Activated CD4-positive, alpha-beta T cell treated with anti-CD3 and anti-CD28 coated beads, Interleukin-2, Interleukin-4, amounts not matched to agents 100 ng/mL and 50 ng/mL, durations not matched to agents 16 hours and 8 hours (primary cell): ENCODE measurements at places on chromosomes 13 and 19.
A peak's percentile ranks its signal among the peaks of the same experiment; 100 is the strongest.

DNA sequence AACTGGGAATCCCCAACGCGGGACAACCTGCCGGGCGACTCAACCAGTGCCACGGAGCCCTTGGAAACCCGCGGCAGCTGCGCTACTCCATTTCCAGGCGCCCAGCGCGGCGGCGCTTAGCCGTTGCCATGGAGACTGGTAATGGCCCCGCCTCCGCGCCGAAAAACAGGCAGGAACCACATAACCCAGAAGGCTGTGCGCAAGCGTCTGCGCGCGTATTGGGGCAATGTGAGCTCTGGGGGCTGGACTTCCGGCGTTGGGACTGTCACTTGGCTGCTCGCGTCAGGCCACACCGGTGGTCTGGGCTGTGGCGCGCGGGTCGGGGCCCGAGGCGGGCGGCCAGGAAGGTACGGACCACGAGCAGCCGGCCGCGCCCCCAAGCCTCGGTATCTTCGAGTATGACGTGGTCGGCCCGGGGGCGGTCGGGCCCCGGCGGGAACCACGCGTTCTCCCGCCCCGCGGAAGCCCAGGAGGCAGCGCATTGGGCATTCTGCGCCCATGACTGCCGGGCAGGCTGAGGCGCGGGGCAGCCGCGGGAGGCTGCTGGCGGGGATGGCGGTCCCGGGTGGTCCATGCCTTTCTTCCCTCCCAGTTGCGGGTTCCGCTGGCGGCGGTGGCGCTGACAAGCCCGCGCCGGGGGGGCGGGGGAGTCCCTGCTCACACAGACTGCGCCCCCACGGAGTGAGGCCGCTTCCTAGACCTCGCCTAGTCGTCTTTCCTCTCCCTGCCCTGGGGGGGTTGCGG is at the start of gene ZNF324B:
ZNF324B (plus strand) TSS at position 265 of the 744 bp plus-strand sequence. CDS start 2,080 bp downstream, outside the sequence.
- DNase-seq = peak; percentile 97

DNA sequence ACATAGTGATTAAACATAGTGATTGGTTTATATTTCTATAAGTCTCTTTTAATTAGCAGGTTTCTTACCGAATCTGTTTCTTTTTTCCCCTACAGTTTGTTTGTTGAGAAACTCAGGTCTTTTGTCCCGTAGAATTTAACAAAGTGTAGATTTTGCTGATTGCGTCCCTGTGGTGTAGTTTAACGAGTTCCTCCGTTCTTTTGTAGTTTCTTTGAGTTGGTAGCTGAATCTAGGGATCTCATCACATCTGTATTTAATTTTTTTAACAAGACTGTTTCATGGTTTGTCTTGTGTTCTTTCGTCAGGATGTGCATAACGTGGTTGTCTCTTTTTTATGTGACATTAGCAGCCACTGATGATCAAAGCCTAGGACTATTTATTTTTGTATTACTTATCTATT is 111.1 kb downstream of the AKAP11 start:
- DNase-seq = no peak

DNA sequence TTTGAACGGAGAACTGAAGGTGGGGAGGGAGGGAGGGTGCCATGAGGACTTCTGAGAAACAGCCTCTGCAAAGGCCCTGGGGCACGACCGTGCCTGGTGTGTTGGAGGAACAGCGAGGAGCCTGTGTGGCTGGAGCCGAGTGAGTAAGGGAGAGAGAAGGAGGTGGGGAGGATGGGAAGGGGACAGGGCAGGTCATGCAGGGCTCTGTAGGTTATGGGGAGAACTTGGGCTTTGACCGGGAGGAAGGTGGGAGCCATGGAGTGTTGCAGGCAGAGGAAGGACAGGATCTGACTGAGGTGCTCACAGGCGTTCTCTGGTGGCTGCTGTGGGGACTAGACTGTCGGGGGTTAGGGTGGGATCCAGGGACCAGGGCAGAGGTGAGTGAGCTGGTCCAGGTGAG is 6.7 kb downstream of the MPND start:
- DNase-seq = no peak

DNA sequence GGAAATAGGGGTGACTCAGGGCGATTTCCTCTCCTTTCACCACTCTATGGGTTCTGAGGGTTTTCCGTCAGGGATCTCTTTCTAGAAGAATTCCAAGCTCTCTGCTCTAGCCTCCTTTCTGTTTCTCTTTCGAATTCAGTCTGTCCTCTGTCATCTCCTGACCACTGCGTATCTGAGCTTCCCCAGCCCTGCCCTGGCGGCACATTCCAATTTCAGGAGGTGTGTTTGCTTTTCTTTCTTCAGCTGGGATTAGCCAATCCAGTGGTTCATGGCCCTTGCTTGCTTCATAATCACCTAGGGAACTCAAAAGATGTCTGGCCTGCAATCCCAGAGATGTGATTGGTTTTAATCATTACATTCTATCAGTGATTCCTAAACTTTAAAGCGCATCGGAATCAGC is 9.4 kb downstream of the IFNL2 start:
- no peak for DNase-seq

DNA sequence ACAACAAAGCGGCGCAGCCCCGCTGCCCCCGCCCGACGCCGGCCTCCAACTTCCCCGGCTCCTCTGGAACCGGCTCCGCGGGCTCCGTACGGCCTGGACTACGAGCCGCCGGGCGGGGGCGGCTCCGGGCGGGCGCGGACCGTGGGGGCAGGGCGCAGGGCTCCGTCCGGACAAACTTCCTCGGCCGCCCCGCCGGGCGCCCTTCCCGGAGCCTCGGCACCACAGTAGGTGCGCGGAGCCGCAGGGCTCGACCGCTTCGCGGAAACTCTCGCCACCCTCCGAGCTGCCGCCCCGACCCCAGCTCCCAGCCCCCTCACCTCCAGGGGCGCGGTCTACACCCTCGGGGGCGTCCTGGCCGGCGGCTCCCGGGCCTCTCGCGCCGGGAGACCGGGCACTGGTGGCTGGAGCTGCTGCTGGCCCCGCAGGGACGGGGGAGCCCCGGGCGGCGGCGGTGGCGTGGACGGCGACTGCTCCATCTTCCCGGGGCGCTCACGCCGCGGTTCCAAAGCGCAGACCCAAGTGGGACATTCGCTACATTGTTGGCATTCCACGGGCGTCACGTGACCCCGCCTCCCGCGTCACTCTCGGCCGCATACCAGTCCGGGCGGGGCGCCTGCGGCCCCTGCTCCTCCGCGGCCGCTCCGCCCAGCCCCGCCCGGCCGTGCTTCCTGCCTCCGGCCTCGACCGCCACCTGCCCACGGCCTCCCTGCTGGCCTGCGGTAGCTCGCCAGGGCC is at the start of gene LATS2:
LATS2 (minus strand) TSS at position 558 of the 735 bp plus-strand sequence. CDS start 15,560 bp downstream, outside the sequence.
- DNase-seq = peak; percentile 59

DNA sequence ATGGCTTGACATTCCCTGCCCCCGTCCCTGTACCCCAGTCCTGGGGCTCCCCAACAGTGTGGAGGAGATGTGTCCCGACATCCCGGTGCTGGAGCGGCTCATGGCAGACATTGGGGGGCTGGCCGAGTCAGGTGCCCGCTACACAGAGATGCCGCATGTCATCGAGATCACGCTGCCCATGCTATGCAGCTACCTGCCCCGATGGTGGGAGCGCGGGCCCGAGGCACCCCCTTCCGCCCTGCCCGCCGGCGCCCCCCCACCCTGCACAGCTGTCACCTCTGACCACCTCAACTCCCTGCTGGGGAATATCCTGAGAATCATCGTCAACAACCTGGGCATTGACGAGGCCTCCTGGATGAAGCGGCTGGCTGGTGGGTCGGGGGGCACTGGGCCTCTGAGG is 83.8 kb downstream of the RYR1 start:
- DNase-seq = no peak

DNA sequence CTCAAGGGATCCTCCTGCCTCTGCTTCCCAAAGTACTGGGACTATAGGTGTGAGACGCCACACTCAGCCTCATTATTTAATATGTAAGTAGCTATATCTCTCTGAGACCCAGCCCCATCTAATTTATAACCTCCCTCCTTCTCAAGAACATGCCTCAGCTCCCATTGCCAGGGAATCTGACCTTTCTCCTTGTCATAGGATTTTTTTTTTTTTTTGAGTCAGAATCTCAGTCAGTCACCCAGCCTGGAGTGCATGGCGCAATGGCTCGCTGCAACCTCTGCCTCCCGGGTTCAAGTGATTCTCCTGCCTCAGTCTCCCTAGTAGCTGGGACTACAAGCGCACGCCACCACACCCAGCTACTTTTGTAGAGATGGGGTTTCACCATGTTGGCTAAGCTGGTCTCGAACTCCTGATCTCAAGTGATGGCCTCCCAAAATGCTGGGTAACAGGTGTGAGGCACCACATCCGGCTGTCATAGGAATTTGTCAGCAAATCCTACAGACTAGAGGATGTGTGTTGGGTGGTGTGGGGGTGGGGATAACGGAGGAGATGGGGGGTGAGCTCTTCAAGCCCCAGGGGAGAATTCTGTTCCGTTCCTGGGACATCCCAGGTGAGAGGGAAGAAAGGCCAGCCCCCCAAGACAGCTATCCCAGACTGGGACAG is 5.1 kb upstream of the EPS8L1 start:
- DNase-seq = no peak

DNA sequence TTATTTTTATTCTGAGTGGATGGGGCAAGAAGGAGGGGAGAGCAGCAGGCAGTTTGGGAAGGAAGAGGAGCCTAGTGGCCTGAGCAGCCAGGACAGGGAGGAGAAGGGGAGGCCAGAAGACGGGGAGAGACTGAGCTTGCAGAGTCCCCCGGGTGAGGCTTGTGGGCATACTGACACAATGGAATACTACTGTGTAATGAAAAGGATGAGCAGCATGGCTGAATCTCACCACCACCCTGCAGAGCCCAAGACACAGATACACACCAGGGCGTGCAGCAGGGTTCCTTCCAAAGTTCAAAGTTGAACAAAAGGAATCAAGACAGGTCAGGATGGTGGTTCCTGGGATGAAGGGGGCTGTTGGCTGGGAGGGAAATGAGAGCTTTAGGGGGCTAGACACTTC is 8.1 kb upstream of the SMG9 start:
- no peak for DNase-seq

DNA sequence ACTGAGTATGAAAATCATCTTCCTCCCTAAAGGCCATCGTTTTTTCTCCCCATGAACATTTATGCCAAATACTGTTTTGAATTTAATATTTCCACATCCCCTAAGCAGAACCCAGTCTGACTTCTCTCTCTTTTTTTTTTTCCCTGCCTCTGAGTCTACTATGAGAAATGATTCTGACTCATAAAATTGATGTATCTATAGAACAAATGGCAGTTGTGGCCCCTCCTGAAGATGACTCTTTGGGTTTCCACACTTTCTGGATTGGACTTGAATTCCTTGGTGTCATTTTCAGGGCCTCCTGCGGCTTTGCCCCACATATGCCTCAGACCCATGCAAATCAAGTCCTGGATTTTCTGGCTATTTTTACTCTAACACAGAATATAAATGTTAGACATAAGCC is 22.7 kb upstream of the NAXD start:
- DNase-seq = no peak

DNA sequence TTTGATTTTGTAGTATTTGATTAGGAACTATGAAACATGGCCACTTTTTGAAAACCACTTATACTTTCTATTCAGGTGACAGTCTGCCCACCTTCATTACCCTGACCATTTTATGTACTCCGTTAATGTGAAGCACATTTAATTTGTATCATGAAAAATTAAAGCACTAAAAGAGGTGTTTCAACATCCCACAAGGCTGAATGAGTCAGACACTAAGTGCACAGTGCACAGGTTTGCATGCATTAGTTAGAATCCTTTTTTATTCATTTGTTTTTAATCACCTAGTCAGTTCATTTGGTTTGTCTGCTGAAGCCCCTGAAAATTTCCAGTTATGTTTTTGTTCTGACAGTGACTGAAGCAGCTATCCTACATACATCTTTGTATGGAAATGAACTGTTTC is 271.0 kb downstream of the SLITRK5 start:
- DNase-seq = no peak

DNA sequence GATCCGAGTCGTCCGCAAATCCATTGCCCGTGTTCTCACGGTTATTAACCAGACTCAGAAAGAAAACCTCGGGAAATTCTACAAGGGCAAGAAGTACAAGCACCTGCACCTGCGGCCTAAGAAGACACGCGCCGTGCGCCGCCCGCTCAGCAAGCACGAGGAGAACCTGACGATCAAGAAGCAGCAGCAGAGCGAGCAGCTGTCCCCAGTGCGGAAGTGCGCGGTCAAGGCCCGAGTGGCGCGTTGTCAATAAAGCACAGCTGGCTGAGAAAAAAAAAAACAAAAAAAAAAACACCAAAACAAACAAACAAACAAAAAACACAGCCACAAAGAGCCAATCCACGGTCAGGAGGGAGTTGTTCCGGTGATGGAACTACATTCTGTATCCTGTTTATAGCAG is 4.7 kb upstream of the GNA15 start:
- no peak for DNase-seq

GRCh38 chr19:56080669-56081401 is 40.3 kb downstream of the ZNF787 start:
- peak; percentile 57 for DNase-seq

- peak; percentile 35 for DNase-seq
Measured at GRCh38 chr13:23960566-23961156, 63.4 kb upstream of the C1QTNF9B start.

DNA sequence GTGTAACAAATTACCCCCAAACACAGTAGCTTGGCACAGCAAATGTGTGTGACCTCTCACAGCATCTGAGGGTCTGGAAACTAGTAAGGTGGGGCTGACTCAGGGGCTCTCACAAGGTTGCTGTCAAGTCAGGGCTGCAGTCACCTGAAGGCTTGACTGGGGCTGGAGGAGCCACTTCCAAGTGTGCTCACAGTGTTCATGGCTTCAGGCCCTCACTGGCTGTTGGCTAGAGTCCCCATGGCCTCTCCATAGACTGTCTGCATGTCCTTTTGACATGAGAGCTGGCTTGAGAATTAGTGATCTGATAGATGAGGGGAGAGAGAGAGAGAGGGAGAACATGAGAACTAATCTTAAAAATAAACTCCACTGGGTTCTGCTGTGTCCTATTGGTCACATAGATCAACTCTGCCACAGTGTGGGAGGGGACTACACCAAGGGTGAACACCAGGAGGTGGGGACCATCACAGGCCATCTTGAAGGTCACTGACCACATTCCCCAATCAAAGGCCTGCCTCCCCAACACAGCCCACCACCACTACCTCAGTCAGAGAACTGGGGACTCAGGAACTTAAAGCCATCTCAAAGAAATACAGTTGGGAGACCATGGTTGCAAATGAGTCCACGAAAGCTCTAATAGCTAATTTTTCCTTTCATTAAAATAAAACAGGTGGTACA is 38.2 kb upstream of the KATNAL1 start:
- DNase-seq = no peak

DNA sequence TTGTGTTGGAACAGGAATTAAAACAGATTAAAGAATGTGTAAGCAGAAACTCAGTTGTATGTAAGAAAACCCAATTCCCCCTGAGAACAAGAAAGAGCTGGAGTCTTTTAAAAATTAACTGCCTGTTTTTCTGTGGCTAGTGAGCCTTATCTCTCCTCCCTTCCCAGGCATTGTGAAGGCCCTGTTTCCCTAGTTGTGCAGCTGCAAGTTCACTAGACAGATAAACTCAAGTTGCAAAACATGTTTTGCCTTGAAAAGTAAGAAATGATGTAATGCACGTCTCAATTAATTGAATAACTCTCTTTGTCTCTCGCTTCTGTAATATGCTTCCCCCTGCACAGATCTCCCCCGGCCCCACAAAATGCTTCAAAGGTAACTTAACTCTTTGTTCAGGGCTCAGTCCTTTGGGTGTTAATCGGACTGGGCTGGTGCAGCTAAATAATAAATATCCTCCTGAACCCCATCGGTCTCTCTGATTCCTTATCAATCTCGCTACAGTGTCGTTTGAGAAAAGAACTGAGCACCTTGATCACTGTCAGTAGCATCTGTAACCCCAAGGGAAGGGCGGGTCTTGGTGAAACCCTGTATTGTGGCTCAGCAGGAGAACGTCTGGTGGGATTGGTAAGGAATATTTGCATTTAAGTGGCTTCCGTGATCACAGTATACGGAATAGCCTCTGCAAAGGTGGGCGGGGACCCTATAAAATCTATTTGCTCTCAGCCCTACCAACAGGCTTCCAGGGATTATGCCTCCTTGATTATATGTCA is 1.6 kb upstream of the ZNF556 start:
- DNase-seq = no peak
